ENCODE measurements at places on chromosomes 2 and 18.

- DNase-seq, result no peak
Observed at GRCh38 chr2:103164748-103165147, 402.9 kb downstream of the TMEM182 start.

GRCh38 chr18:27609221-27609620, 424.1 kb upstream of the CHST9 start:
- DNase-seq, result no peak

GRCh38 chr18:22286585-22286984, 117.2 kb downstream of the GATA6 start:
- DNase-seq, result no peak

DNA sequence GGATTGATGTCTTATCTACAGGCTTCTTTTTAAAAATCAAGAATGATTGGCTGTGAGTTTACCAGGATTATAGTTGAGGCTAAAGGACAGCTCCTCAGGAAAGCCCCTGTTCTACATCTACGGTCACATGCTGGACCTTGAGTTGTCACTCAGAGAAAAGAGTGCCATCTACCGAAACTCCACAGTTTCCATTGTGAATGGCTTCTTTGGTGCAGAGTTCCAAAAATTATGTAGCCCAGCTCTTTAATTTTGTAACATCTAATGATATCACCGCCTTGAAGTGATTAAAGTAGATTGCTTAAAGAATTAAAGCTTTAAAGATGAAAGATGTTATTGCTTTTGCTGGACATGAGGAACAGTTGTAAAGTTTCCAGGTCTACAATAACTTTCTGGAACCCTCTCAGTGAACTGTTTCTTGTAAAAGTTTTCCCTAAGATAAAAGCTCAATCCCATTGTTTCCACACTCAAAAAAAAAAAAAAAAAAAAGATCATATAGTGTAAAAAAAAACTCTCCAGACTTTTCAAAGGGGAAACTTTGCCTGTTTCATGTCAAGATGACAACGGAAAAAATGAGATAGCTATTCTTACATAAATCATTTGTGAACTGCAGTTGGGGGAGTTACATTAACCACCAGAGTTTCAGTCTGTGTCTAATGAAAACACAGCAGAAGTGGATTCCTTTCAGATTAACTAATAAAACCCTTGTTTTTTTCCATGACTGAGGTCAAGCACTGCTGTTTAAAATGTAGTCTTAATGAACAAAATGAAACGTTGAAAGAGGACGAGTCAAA, 4.3 kb downstream of the COL3A1 start:
- peak; percentile 9 for DNase-seq

DNA sequence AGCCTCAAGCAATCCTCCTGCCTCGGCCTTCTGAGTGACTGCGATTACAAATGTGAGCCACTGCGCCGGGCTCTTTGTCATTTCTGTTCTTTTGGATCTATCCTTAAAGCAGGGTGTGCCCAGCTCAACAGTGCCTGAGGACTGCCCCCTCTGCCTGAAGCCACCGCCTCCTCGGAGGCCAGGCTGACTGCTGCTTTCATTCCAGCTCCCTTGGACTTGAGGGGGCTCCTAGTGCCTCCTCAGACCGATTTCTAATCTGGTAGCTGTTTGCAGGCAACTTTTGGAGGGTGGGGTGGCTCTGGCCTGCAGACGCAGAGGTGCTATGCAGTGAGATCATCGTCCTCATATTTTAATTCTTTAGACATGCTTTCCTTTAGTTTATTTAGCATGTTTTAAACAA, 35.9 kb upstream of the KLF11 start:
- DNase-seq, result no peak

DNA sequence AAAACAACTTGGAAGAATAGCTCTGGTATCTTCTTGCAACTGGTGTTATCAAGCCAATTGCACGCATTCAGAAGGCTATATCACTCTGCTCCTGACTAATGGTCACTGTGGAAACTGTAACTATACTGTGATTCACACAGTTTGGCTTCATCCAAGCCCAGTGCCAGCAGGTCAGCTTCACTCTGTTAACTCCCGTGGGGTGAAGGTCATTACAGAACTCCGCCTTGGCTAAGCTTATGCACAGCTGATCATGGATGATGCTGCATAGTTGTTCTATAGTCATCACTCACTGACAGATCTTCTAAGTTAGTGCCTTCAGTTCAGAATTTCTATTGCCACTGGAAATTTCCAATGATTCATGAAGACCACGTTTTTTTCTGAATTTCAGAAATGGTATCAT, 497.2 kb upstream of the NETO1 start:
- DNase-seq, result no peak

DNA sequence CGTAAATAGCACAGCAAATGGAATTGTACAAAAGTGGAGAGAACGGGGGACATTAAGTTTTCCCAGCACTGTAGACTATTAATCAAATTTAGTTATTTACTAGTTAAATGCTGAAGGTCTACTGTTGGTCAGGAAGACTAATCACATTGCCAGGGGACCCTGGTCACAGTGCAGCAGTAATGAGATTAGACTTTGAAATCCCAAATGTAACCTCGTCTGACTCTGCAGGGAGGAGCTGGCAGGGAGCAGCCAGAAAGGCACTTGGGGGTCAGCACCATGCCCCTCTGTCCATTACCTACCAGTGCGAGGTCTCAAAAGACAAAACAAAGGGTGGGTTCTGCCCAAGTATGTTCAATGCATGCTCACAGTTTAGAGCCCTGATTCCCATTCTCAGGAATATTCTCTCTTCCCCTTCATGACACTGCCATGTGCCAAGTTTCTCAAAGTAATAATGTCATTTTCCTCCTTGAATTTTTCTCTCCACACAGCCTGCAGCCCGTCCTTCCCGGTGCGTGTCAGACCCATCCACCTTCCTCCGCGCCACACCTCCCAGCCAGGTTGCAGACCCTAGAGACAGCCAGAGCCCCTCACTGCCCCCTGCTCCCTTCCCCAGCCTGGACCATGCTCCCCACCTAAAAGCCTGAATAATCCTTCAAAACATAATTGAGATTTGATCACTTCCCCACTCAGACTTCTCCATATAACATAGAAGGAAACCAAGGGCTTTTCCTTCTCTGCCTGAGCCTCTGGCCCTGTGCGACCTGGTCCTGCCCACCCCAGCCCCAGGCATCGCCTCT, 52.5 kb downstream of the TMEM18 start:
- DNase-seq, result no peak

DNA sequence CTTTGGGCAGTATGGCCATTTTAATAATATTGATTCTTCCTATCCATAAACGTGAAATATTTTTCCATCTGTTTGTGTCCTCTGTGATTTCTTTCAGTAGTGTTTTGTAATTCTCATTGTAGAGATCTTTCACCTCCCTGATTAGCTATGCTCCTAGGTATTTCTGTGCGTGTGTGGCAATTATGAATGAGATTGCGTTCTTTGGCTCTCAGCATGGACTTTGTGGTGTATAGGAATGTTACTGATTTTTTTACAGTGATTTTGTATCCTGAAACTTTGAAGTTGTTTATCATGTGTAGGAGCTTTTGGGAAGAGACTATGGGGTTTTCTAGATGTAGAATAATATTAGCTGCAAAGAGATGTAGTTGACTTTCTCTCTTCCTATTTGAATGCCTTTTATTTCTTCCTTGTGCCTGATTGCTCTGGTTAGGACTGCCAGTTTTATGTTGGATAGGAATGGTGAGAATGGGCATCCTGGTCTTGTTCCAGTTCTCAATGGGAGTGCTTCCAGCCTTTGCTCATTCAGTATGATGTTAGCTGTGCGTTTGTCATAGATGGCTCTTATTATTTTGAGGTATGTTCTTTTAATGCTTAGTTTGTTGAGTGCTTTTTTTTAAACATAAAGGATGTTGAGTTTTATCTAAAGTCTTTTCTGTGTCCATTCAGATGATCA, 27.0 kb upstream of the THUMPD2 start:
- no peak for DNase-seq

DNA sequence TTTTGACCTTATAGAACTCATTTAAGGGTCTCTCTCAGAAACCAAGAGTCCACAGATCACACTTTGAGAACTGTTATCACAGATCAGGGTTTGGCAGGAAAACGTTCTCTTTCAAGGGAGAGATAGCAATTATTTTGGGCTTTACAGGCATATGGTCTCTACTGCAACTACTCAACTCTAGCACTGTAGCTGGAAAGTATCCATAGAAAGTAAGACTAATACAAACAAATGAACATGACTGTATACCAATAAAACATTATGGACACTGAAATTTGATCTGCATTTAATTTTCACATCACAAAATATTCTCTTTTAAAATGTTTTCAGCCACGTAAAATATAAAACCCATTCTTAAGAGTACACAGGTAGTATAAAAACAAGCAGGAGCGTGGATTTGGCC, 100.5 kb downstream of the TRIP12 start:
- DNase-seq, result no peak

DNA sequence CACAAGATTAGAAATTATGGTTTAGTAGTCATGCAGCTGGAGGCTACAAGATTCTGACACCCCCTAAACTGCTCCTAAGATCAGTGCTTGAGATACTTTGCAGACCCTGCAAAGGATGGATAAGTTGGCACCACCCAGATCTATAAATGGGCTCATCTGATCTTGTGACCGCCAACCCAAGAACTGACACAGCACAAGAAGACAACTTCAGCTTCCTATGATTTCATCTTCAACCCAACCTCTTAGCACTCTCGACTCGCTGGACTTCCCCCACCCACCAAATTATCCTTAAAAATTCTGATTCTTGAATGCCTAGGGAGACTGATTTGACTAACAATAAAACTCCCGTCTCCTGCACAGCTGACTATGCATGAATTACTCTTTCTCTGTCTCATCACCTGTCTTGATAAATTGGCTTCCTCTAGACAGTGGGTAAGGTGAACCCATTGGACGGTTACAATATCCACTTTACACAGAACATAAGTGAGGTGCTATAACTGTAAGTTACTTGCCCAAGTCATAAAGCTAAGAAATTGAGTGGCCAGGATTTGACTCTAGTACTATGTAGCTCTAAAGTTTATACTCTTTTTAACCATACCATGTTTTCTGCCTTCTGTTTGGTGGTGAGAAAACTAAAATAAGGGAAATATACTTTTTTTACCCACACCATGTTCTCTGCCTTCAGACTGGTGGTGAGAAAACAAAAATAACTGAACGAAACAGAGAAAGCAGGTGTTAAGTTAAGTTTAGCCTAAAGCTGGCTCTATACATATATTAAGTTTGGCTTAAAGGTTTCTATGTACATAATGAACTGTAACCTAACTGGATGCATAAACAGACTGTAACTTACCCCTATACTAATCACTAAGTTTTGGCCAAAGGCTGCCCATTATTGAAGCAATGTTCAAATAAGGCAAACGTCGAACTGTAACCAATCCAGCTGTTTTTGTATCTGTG, 962.3 kb upstream of the NXPH2 start:
- DNase-seq, result no peak

GRCh38 chr2:217837530-217837929, 165.3 kb downstream of the TNS1 start:
- no peak for DNase-seq

DNA sequence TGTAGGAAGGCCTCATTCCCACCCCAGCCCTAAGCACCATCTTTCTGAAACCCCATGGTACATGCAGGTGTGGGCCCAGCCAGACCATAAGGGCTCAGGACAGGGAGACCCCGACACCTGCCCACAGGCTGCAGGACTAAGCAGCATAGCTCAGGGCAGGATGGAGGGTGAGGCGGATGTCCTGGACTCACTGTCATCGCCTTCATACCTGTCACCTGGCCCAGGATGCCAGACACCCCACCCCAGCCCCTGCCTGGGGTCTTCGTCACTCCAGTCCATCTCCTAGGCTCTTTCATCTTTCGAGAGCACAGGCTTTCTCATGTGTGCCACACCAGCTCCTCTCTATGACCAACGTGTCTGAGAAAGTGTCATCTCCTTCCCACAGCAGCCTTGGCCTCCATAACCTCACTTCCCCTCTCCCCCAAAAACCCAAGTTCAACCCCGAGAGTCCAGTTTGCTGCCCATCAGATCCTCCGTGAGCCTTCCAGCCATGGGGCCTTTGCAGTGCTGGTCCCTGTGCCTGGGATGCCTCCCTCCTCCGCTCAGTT, 71.5 kb downstream of the EMX1 start:
- DNase-seq, result no peak

- no peak for DNase-seq
Observed at GRCh38 chr2:58508006-58508405, 266.9 kb upstream of the FANCL start.

- no peak for DNase-seq
Observed at GRCh38 chr2:67792681-67793091, 270.1 kb downstream of the C1D start.

- peak; percentile 51 for DNase-seq
Observed at GRCh38 chr2:5915881-5916310, 223.7 kb downstream of the SOX11 start.

GRCh38 chr2:174607989-174608865, 10.6 kb upstream of the WIPF1 start:
- peak; percentile 34 for DNase-seq

DNA sequence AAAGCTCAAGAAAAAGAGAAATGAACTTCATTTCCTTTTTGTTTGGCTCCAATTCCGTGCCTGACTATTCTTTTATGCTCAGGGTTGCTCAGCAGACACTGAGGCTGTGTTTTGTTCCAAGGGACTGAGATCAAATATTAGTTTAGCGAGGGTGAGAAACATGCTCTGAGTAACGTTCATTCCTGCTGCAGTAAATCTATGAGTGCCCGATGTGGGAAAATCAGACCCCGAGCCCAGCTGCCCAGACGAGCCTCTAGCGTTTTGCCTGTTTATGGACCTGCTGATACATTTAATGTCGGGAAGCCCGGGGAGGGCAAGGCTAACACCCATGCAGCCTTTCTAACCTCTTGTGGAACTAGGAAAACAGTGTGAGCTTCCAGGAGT, 119.2 kb downstream of the VAPA start:
- no peak for DNase-seq

DNA sequence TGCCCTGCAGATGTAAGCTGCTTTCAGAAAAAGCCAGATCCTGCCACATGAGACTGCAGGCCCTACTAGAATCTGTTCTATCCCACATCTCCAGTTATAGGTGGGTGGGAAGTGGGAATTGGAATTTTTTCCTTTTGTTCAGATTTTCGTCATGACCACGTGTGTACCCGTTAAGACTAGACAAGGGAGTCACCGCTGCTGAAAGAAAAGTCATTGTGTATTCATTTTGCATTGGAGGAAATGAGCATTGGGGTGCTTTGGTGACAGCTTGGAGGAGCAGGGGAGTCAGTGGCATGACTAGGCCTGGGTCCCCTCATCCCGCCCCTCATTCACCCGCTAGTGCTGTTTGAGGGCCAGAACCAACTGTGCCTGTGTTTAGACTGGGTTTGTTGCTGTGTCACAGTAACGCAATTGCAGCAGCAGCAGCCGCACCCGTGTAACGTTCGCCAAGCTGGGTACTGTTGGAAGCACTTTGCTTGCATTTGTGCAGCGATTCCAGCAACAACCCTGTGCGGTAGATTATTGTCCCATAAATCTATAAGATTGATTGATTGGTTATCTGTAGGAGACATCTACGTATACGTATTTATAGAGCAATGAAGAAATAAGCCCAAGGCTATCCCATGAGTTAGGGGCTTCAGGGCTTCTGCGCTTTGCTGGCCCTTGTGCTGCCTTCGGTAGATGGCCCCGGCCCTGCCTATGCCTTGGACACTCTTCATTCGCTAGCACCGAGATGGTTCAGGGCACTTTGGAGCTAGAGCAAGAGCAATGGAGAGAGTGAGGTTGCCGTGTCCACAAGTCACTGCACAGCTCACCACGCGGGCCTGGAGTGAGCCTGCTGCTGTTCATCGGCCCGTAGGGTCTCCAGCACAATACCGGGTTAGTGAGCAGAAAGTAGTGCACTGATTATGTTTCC, 194.9 kb downstream of the AGAP1 start:
- DNase-seq, result no peak

Data from RPMI8226 (cell line).